Neuronal stem cell (in vitro differentiated cells): ENCODE measurements at places on chromosomes 3 and 15.

- no peak for DNase-seq
Observed at GRCh38 chr15:41560572-41560874, 1.5 kb downstream of the TYRO3 start.

- no peak for DNase-seq
Observed at GRCh38 chr3:192851821-192852372, 65.8 kb downstream of the MB21D2 start.

DNA sequence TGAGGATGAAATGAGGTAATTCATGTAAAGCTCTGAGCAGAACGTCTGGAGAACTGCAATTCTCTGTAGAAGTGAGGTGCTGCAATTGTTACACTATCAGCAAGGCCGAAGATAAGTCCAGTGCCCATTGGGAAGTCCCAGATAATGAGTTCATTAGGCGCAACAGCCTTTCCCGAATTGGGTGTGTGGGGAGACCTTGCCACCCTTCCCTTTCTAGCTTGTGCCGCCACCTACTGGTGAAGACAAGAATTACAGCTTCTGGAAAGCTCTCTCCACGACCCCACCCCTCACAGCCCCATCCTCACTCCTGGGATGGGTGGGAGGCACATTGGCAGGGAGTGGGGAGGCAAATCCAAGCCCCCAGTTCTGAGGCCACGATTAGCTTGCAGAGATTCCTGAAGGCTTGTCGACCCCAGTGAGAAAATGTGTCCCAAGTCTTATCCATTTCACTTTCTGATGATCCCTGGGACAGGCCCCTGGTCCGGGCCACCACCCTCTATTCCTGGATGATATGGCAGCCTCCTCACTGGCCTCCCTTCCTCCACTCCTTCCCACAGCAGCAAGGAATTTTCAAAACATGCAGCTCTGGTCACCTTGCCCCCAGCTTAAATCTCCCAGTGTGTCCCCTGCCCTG, 36.4 kb downstream of the FAM3D start:
- peak; percentile 71 for DNase-seq

DNA sequence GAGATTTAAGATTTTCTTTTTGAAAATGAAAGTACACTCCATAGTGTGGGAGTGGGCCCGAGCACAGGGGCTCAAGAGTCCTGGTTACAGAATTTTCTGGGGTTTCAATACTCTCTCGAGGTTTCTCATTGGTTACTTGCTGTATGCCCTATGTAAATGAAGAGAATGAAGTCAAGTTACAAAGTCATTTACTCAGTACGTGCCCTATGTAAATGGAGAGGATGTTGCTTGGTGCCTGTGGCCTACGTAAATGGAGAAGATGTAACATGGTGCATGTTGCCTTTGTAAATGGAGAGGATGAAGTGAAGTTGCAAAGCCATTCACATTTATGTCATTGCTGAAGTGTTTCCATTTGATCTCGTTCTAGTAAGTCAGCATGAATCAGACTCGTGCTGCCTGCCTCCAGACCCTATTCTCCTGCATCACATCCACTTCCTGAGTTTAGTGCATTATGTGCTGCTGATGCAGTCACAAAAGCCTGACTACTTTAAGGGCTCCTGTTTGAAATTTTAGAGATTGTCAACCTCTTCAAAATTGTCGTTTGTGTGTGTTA, 302.0 kb downstream of the ZBBX start:
- DNase-seq = no peak

DNA sequence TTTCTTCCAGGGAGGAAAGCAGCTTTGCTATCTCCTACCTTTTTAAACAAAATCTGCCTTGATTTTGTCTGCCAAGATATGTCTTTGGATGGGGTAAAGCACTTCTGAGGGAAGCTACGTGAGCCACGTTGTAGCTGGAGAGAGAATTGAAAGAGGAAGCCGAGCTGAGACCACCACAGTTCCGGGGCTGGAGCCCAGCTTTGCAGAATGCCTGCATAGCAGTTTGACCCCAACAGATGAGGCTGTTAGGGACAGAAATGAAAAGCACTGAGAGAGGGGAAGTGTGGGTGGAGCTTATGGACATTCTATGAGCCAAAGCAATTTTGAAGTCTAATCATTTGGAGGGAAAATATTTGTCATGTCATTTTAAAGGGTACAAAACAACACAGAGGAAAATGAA, 45.4 kb downstream of the LIPC start:
- DNase-seq = no peak

- no peak for DNase-seq
Observed at GRCh38 chr15:87850916-87851315, 405.6 kb downstream of the NTRK3 start.

DNA sequence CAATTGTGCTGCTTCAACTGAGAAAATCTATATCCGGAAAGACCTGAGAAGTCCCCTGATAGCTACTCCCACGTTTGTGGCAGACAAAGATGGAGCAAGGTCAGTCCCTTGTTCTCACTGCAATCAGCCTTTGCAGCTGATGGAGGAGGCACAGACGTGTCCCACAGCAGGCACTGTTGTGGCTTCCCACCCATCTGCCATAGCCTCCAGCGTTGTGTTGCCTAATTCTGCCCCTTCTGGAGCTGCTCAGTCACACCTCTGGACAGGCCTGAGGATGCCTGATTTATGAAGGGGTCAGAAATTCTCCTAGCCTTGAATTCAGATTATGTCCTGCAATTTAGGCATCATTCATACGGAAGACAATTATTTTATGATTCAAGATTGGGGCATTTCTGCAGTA, 41.9 kb downstream of the MRPS25 start:
- no peak for DNase-seq

GRCh38 chr3:131231710-131232389, 149.7 kb upstream of the NUDT16 start:
- DNase-seq = no peak

DNA sequence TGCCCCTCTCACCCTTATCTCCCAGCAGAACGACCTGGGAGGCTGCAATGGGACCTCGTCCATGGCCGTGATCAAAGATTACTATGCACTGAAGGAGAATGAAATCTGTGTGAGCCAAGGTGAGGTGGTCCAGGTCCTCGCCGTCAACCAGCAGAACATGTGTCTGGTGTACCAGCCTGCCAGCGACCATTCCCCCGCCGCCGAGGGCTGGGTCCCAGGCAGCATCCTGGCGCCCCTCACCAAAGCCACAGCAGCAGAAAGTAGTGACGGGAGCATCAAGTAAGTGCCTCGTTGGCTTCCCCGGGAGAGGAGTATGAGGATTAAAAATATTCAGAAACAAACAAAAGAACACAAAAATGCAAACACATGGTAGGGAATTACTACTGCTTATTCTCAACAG, 55.9 kb upstream of the UMPS start:
- DNase-seq = no peak

GRCh38 chr15:96222981-96223380, 107.5 kb upstream of the NR2F2 start:
- no peak for DNase-seq

- no peak for DNase-seq
Observed at GRCh38 chr3:159664006-159664405, 324.6 kb upstream of the IL12A start.
